ENCODE measurements at places on chromosomes 13 and 19.

- no peak for DNase-seq
These were observed 757 bp downstream of the WASF3 start for GRCh38 chr13:26558074-26558805.

DNA sequence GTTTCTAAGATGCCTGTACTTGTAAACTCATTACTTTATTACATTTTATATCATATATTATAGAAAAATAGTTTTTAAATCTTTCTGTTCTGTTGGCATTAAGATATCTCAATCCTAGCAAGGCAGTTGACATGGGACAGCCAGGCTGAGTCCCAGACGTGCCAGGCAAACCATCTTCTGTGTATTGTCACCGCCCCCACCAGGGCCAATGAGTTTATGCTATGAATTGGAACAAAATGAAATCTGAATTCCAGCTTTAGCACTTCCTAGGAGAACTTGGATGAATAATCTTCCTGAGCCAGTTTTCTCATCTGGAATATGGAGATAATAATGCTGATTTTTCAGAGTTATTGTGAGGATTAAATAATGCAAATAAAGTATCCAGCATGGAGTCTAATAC, 79.9 kb upstream of the GSX1 start:
- DNase-seq = no peak

DNA sequence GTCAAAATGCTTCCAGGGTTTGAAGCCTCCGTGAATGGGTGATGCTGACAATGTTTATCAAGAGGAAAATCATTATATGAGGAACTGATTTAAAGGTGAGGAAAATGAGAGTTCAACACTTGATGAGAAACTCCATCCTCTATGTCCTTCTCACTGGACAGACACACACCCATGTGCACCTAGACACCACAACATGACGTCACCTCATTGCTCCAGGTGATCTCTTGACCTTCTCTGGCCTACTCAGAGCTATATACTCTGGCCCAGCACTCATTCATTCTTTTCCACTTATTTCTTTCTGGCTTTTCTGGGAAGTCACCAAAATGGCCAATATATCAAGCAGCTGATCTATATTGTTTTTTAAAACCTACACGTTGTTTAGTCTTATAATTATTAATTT, 778.7 kb upstream of the PCDH20 start:
- no peak for DNase-seq

GRCh38 chr19:10662384-10663251, 8.5 kb downstream of the ILF3 start:
- no peak for DNase-seq

DNA sequence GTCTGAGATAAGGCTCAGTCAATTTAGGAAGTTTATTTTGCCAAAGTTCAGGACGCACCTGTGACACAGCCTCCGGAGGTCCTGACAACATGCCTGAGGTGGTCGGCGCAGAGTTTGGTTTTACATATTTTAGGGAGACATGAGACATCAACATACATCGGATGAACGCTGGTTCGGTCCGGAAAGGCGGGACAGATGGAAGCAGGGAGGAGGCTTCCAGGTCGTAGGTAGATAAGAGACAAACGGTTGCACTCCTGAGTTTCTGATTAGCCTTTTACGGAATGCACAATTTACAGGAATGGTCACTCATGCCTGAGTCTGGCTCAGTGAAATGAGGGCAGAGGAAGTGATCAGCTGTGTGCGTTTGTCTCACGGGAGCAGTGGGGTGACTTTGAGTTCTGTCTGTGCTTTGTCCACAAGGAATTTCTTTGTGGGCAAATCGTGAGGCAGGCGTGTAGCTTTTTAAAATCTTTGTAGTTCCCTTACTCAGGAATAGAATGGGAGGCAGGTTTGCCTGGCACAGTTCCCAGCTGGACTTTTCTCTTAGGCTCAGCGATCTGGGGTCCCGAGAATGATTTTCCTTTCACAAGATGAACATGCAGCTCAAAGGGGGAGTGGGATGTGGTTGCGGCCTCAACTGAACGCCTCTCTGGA, 36.2 kb downstream of the C13orf46 start:
- no peak for DNase-seq

Data from activated CD8-positive, alpha-beta memory T cell treated with anti-CD3 and anti-CD28 coated beads for 1 hour (primary cell).